Germinal center (tissue), 1 donor: ENCODE measurements at places on chromosomes 5 and 9.

DNA sequence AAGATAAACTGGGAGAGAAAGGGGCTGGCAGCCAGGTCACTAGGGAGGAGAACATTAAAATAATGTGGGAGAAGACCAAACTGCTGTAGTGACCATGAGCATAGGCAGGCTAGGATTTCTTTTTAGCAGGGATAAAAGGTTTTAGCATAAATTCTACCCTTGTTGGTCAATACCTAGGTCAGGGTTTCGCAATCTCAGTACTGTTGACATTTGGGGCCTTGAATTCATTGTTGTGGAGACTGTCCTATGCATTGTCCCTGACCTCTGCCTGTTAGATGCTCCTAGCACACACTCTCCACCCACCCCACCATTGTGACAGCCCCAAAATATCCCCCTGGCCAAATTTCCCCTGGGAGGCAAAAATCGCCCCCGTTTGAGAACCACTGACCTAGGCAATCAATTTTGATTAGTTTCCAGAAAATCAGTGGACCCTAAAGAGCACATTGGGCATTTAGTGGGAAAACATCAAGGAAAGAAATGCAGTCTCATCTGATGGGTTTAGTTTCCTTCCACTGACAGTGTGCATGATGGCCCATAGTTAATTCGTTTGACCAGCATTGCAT is 181.4 kb downstream of the NTRK2 start:
- DNase-seq: no peak

DNA sequence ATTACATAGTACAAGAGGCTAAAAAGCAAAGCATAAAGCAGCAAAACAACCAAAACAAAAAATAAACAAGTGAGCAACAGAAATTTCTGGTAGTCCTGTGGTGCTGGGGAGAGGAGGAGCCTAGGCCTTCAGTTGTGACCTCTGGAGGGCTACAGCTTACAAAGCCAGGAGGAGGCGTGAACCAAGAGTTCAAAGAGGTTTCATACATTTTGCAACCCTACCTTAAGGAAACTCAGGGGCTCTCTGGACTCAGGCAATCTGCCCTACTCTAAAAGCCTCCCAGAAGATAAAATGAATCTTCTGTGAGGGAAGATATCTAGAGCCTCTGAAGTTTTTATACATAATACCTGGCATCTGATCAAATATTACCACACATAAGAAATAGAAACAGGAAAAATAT is 187.4 kb downstream of the AGTPBP1 start:
- DNase-seq: no peak

GRCh38 chr5:138843316-138844124 is 31.6 kb downstream of the LRRTM2 start:
- DNase-seq: no peak

- DNase-seq: no peak
These were observed 223.9 kb upstream of the DMRT1 start for GRCh38 chr9:617445-618085.

- no peak for DNase-seq
These were observed 27.2 kb upstream of the CER1 start for GRCh38 chr9:14749741-14750211.

DNA sequence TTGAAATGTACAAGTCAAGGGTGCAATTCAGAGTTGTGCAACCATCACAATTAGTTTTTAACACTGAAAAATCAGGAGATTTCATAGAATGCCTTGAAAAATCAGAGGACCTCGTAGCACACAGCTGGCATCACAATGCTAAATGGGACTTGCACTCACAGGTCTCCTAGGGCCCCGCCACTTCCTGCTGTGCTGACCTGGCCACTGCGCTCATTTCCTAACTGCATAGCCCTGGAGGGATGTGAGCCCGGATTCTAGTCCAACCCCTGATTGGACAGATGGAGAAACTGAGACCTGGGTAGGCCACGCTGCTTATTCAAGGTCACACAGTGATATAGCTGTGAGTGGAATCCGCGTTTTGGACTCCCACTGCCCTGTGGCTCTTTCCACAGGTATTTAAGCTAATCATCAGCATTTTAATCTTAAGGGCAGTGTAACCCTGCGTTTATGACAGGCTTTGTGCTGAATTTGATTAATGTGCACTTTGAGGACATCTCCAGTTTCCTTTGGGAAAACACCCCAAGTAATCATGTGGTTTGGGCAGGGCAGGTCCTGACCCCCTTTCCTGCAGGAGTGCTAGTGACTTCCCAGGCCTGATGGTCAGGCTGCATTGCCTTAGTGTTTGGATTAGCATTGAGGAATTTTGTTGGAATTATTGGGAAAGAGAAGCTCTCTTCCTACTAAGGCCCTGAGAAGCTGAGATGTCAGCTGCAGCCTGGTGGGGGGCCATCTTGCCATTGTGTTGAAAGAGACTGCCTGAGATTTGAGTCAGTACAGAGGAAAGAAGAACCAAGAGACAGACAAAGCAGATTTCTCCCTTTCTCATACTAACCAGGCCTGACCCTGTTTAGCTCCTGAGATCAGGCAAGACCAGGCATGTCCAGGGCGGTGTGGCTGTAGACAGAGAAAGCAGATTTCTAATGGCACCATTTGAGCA is 36.2 kb downstream of the STC2 start:
- no peak for DNase-seq

DNA sequence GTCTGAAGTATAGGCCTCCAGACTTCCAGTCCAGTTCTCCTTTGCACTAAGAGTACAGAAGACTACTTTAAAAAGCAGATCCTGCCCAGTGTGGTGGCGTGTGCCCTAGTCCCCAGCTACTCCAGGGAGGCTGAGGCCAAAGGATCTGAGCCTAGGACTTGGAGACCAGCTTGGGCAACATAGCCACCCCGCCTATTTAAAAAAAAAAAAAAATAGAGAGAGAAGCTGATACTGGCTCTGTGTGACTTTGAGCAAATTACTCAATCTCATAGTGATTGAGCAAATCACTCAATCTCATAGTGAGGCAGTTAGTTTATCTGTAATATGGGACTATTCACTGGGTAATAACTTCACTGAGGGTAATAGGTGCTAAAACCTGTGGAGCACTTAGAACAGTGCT is 43.6 kb upstream of the KDM4C start:
- no peak for DNase-seq

DNA sequence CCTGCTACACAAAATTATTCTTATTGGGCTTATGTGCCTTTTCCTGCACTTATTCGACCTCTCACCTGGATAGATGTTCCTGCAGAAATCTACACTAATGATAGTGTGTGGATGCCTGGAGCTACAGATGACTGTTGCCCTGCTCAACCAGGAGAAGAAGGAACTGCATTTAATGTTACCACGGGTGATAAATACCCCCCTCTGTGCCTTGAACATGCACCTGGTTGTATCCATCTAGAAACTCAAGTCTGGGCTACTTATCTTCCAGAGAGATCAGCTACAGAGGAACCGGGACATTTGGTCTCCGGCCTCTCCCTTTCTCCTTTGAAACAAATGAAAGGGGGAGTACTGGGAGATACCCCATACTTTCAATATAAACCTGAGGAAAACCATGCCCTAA is 54.5 kb downstream of the SH3PXD2B start:
- no peak for DNase-seq

DNA sequence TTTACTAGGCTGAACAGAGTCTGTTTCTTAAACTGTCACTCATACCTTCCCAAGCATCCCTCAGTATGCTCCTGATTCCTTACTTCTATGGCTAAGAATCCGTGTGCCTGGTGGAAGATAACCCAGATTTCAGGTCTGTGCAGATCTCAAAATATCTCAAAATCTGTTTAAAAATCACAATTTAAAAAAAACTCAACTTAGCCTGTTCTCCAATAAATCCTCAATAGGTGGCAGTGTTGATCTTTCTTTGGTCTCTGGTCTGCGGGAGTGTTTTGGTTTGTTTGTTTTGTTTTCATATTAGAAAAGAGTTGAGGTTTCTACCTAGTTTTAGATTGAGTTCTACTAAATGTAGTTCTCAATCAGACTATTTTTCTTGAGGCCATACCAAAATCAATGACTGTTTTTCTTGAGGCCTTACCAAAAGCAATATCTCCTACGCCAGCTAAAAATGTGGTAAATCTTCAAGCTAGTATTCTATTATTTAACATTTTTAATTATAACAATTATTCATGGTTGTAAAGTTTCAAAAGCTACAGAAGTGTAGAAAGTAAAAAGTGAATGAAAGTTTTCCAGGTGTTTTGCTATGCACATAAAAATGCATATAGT is 57.9 kb downstream of the TGFBR1 start:
- DNase-seq: no peak

DNA sequence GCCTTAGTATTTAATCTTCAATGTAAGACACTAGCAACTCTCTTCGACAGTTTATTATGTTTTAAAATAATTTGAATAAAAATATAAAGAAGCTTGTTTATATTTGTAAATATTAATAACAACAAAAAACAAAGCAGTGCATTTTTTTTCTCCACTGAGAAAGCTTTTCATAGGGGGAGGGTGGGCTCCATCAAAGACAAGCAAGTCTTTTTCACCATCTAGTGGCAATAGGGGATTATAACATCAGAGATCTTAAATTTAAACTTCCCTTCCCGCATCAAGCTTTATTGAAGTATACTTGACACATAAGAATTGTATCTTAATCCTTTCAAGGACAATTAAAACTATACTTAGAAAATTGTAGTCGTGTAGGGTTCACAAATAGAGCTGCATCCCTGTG is 9.3 kb upstream of the OR13F1 start:
- DNase-seq: no peak

- no peak for DNase-seq
These were observed 206.9 kb downstream of the MELK start for GRCh38 chr9:36779582-36779981.

GRCh38 chr9:131735238-131736128 is 4.4 kb downstream of the RAPGEF1 start:
- no peak for DNase-seq

- DNase-seq: peak; percentile 36
These were observed 25.3 kb upstream of the ENHO start for GRCh38 chr9:34547960-34548611.

DNA sequence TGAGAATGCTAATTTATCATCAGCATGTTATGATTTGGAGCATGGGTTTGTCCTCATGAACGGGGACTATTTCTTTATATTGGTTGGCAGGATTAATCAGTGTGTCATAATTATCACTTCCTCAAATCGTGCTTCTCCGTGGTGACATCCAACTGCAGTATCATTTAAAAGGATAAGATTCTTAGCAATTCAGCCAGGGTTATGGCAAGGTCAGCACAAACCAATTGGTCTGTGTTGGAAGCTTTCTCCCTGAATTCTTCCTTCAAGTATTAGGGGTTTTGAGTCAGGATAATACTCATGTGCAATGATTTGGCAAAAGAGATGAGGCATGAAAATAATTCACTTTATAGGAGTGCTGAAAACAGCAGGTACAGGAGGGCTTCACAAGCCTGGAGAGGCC is 5.5 kb upstream of the CAMLG start:
- DNase-seq: no peak

DNA sequence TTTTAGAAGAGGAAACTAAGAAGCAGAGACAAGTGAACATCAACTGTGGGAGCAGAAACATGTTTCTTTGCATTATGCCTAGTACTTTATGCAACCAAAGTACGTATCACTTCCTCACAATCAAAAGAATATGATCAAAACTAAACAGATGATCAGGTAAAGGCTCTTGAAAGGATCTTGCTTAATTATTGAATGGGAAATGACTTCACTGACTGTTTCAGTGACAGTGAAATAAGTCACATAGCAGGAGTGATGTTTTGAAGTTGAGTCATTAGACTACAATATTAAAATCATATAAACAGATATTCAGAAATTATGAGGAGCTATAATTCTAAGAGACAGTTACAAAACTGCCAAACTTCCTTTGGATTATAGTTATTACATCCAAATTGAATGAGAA is 527.3 kb downstream of the MTRR start:
- DNase-seq: no peak

GRCh38 chr9:112173489-112174221 is 1.4 kb downstream of the SUSD1 start:
- no peak for DNase-seq
